ENCODE measurements at places on chromosomes 5 and 9. TPM values are rescaled to one million over a fixed set of nuclear protein-coding genes. Genes with fewer than 3 reads are reported as not detected.

DNA sequence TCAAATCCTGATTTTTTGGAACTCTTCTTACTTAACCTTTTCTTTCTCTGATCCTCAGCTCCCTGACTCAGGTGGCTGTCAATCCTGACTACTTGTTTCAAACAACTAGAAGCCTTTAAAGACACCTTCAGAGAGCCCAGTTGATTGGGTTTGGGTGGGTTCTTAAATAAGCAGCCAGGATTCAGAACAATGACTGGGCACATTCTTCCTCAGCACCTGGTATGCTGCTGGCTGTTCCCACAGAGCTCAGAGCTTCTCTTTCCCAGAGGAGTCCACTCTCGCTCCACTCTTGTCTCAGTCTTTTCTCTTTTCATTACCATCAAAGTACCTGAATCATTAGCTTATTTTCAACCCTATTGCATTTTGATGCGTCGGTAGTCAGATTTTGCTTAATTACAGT, 22.5 kb downstream of the PCSK5 start:
- no peaks in the 10 kb centered on the region for H3K4me1 ChIP-seq
- no peak overlapping the region for H3K4me3 ChIP-seq
- no peaks in the 10 kb centered on the region for H3K36me3 ChIP-seq
- H3K27ac ChIP-seq: no peak overlapping the region
- DNase-seq: no peak
- no peaks in the 10 kb centered on the region for H3K27me3 ChIP-seq

DNA sequence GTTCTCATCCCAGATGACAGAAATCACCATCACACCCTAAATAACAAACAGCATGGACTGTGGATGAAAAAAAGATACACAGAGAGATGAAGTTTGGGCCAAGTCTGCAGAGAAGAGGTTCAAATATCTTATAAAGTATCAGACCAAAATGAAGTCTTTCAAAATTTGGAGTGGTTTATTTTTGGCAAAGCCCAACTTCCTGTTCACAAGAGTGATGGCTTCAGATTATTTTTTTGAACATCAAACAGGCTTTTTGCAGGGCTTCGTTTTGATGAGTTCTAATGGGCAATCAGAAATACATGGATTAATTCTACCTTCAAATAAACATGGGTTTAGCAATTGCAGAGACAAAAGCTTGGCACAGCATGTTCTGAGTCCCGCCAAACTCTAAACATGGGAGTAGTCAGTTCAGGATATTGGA, 378.2 kb upstream of the RPS23 start:
- no peaks in the 10 kb centered on the region for H3K36me3 ChIP-seq
- no peak for DNase-seq
- peaks cover 6% of the 10 kb centered on the region for H3K27me3 ChIP-seq
- H3K4me1 ChIP-seq: no peaks in the 10 kb centered on the region

DNA sequence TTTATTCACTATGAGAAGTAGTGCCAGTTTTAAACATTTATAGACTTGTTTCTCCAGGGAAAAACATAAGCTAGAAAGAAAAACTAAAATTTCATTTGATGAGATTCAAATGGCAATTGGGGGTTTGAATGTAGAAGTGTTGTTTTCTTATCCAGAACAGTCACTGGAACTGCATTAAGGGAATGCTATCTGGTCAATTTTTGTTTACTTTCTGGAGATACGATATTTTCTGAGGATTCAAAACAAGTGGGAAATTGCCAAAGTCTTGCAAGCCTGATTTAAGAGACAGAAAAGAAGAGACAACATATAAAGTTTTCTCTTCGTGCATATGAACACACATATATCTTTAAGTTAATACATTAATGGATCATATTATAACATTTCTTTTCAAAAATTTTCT, 118.4 kb downstream of the NXNL2 start:
- no peaks in the 10 kb centered on the region for H3K36me3 ChIP-seq
- no peak for DNase-seq
- no peaks in the 10 kb centered on the region for H3K27me3 ChIP-seq
- no peak overlapping the region for H3K4me3 ChIP-seq

NUP214 gene
- 65.9 TPM for total RNA-seq

FUT7 gene
- total RNA-seq: not detected
